Activated naive CD8-positive, alpha-beta T cell treated with anti-CD3 and anti-CD28 coated beads for 36 hours (primary cell): ENCODE measurements at places on chromosomes 1 and 21. TPM values are rescaled to one million over a fixed set of nuclear protein-coding genes. Genes with fewer than 3 reads are reported as not detected.

DNA sequence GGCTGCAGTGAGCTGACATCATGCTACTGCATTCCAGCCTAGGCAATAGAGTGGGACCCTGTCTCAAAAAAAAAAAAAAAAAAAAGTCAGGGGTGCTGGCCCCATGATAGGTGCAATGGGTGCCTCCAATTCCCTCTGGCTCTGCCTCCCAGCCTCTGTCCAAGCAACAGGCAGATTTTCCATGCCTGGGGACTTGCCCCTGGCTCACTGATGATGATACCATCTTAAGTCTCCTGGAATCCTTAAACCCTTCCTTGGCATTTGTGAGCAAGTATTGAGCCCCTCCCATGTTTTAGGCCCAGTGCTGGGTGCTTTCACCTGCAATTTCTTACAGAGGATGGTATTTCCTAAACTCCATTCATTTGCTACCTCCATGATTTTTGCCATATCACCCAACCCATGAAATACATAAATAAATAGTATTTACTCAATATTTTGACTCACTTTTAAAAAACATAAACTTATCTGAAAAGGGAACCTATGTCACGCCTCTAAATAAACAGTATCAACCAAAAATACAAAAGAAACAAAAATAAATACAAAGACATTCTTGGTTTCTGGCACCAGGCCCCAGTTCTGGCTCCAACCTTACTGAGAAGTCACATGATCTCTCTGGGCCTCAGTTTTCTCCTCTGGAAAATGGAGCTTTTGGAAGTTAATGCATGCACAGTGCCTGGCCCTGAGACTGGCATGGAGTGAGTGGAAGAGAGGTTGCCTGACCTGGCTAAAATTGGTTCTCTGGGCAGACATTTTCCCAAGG is 1.5 kb upstream of the ALPL start:
- peaks cover 4% of the 10 kb centered on the region for H3K4me1 ChIP-seq
- no peaks in the 10 kb centered on the region for H3K36me3 ChIP-seq
- no peak overlapping the region for H3K27ac ChIP-seq
- H3K4me3 ChIP-seq = no peak overlapping the region
- DNase-seq = no peak

DNA sequence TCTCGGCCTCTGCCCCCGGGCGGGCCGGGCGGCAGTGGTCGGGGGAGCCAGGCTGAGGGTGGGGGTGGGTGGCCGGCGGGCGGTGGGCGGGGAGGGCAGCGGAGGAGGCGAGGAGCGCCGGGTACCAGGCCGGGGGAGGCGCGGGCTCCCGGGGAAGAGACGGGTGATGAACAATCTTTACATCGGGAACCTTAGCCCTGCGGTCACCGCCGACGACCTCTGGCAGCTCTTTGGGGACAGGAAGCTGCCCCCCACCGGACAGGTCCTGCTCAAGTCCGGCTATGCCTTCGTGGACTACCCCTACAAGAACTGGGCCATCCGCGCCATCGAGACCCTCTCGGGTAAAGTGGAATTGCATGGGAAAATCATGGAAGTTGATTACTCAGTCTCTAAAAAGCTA is 112.5 kb downstream of the NBPF12 start:
- peaks cover 23% of the 10 kb centered on the region for H3K4me1 ChIP-seq
- no peak for DNase-seq
- no peak overlapping the region for H3K4me3 ChIP-seq
- H3K36me3 ChIP-seq = peaks cover 4% of the 10 kb centered on the region

- H3K4me3 ChIP-seq = peak overlapping the region; percentile 95
- H3K36me3 ChIP-seq = peaks cover 61% of the 10 kb centered on the region
- DNase-seq = peak; percentile 77
- H3K27me3 ChIP-seq = no peaks in the 10 kb centered on the region
Observed at GRCh38 chr1:8970870-8971337, 25.2 kb downstream of the CA6 start.

WDR64 gene
- total RNA-seq = not detected

- no peak overlapping the region for H3K4me3 ChIP-seq
- DNase-seq = peak; percentile 49
- no peak overlapping the region for H3K27ac ChIP-seq
Observed at GRCh38 chr1:9279172-9279840, 13.4 kb upstream of the SPSB1 start.

DNA sequence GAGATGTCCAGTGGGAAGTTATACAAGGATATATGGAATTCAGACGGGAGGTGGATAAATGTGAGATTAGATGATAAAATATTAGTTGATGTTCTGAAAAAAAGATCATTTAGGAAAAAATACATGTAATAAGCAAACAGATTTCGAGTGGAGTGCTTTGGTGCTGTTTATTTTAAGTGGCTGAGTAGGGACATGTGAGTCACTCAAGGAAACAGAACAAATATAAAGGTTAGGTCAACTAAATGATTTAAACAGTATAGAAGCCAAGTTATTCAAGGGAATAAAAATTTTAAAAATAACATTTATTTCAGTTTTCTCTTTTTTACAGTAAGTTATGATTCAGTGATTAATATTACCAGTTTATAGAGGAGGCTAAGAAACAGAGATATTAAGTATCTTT is 1046.7 kb upstream of the B3GALT2 start:
- no peak overlapping the region for H3K4me3 ChIP-seq
- H3K4me1 ChIP-seq = no peaks in the 10 kb centered on the region
- no peak for DNase-seq
- H3K27ac ChIP-seq = no peak overlapping the region

- H3K27me3 ChIP-seq = no peaks in the 10 kb centered on the region
- no peaks in the 10 kb centered on the region for H3K36me3 ChIP-seq
- no peak overlapping the region for H3K4me3 ChIP-seq
- DNase-seq = no peak
Observed at GRCh38 chr21:44984428-44984791, 44.6 kb downstream of the SLX9 start.

SVBP gene
- 13.7 TPM for total RNA-seq

DNA sequence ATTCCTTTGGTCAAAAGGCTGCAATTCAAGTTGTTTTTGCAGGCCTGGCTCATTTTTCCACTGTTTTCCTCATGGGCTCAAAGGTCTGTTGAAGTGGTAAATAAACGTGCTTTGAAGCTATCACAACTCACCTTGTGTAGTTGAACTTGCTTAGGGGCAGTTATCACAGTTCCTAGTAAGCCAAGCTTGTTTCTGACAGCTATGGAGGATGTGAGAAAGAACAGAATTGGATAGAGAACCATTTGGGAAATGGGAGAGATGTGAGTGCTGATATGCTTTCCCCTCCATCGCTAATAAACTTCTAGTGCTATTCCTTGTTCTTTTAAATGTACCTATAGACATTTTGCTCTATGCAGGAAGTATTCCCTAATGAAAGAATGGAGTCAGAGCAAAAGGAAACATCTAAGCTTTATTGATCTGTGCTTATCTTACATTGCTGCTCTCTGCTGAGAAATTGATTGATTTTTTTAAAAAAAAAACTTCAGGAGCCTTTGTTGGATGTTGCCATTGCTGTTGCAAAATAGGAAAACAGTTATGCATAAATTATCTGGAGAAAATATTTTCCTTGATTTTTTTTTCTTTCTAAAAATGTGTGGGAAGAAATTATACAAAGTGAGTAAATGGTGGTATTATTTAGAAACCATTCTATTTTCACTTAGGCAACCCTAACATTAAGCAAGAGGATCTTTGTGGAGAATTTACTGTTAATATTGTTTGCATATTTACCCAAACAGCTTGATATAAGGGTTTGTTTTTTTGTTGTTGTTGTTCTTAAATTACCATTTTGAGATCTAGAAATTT is 118.2 kb downstream of the MAGI3 start:
- no peaks in the 10 kb centered on the region for H3K27me3 ChIP-seq
- H3K36me3 ChIP-seq = no peaks in the 10 kb centered on the region
- no peaks in the 10 kb centered on the region for H3K4me1 ChIP-seq
- no peak for DNase-seq
- H3K27ac ChIP-seq = no peak overlapping the region

GRCh38 chr1:26084844-26085243 is 17.4 kb upstream of the TRIM63 start:
- no peaks in the 10 kb centered on the region for H3K36me3 ChIP-seq
- H3K27ac ChIP-seq = no peak overlapping the region
- no peak for DNase-seq
- peaks cover 25% of the 10 kb centered on the region for H3K27me3 ChIP-seq

LDLRAD1 gene
- total RNA-seq = not detected

GRCh38 chr1:116127123-116127847 is 16.1 kb downstream of the MAB21L3 start:
- no peak overlapping the region for H3K4me3 ChIP-seq
- H3K27ac ChIP-seq = no peak overlapping the region
- peaks cover 29% of the 10 kb centered on the region for H3K27me3 ChIP-seq
- no peak for DNase-seq
- H3K4me1 ChIP-seq = peaks cover 40% of the 10 kb centered on the region
- H3K36me3 ChIP-seq = no peaks in the 10 kb centered on the region

DNA sequence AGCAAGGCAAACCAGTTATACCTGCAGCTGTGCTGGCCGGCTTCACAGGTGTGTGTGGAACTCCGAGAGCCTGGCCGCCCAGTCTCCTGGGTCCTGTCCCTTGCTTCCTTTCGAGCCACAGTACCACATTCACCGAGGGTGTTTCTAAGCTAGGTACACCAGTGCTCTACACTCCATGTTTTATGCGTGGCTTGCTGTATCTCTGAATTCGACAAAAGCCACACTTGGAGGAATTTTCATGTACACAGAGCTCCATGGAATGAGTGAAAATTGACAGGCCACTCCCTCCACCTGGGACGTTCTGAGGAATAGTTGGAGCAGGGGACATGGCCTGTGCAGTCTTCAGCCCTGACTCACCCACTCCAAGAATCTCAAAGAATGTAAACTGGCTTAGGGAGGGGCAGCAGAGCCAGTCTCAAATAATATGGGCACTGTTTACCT is 14.0 kb downstream of the ETS2 start:
- no peak overlapping the region for H3K4me3 ChIP-seq
- DNase-seq = no peak

PGBD5 gene
- total RNA-seq = not detected

DNA sequence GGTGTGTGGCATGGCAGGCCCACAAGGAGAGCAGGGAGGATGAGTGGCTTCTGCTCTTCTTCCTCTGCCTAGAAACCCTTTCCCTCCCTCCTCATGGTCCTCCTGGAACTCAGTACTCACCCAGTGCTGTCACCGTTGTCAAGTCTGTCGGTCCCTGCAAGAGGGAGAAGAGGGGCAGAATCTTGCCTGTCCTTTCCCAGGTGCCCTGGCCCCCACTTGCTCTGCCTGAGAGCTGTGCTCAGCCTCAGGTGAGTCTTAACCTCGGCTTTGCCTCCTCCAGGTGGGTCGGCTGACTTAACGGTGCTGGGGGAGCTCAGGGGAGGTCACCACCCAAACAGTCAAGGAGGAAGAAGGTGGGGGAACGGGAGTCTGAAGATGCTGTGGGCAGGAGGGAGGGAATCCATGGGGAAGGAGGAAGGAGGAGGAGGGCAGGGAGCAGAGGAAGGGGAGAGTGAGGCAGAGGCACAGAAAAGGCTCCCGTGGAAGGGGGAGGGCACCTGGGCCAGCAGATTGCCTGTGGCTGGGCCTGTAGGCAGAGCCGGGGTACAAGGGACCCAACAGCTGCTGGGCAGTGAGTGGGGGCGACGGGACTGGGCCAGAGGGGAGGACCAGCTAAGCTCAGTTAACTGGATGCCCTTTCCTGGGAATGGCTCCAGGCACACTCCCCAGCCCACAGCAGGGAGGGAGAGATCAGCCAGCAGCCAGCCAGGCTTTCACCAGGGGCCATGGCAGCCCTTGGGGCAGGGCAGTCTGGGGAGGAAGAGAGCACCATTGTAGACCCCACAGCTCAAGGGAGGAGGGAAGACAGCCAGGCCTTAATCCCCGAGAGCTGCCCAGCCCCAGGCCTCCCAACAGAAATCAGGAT is 26.3 kb downstream of the CTNNBIP1 start:
- no peak for DNase-seq
- H3K27ac ChIP-seq = no peak overlapping the region
- peaks cover 16% of the 10 kb centered on the region for H3K4me1 ChIP-seq

DDX20 gene
- total RNA-seq = 21.8 TPM

GRCh38 chr1:10597492-10598388 is 123.0 kb downstream of the PEX14 start:
- H3K4me3 ChIP-seq = no peak overlapping the region
- H3K4me1 ChIP-seq = no peaks in the 10 kb centered on the region
- no peaks in the 10 kb centered on the region for H3K36me3 ChIP-seq
- no peak for DNase-seq
- H3K27ac ChIP-seq = no peak overlapping the region

KIRREL1 gene
- total RNA-seq = 0.16 TPM

GRCh38 chr1:88150330-88150729 is 533.7 kb upstream of the PKN2 start:
- H3K27me3 ChIP-seq = peaks cover 2% of the 10 kb centered on the region
- no peaks in the 10 kb centered on the region for H3K4me1 ChIP-seq
- no peak overlapping the region for H3K4me3 ChIP-seq
- no peak overlapping the region for H3K27ac ChIP-seq
- H3K36me3 ChIP-seq = no peaks in the 10 kb centered on the region

LEFTY1 gene
- 0.39 TPM for total RNA-seq

DNA sequence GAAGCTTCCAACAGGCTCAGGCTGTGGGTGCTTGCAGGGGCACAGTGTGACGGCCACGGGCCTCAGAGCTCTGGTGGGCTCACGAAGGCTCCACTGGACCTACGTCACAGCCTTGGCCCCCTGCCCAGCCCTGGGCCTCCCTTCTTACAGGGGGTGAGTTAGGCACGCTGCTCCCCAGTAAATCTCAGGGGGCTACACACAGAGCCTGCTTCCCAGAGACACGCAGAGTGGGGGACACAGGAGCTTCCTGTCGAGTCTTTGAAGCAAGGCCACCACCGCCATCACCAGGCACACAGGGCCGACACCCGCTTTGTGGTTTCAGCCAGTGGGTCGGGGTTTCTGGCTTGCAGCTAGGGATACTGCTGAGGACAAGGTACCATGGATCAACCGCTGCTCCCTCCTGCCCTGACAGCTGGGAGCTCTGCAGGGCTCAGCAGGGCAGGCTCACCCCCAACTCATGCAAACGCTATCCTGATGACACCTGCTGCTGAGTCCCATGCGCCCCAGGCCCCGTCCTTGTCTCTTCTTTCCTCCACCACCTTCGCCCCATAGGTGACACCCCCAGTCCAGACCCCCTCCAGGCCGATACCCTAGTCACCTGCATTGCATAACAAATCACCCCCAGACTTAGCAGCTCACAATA is 5.5 kb upstream of the CFAP410 start:
- H3K4me3 ChIP-seq = no peak overlapping the region
- no peak for DNase-seq
- H3K36me3 ChIP-seq = no peaks in the 10 kb centered on the region
- H3K27me3 ChIP-seq = peaks cover 11% of the 10 kb centered on the region
- no peak overlapping the region for H3K27ac ChIP-seq

- H3K27ac ChIP-seq = no peak overlapping the region
- no peak for DNase-seq
- peaks cover 24% of the 10 kb centered on the region for H3K27me3 ChIP-seq
- H3K36me3 ChIP-seq = no peaks in the 10 kb centered on the region
Observed at GRCh38 chr1:24118410-24119242, 6.7 kb upstream of the MYOM3 start.

GRCh38 chr1:201371276-201371675 is 6.2 kb downstream of the TNNT2 start:
- no peak overlapping the region for H3K27ac ChIP-seq
- H3K4me3 ChIP-seq = no peak overlapping the region
- no peaks in the 10 kb centered on the region for H3K36me3 ChIP-seq
- no peaks in the 10 kb centered on the region for H3K4me1 ChIP-seq
- H3K27me3 ChIP-seq = peaks cover 19% of the 10 kb centered on the region

GRCh38 chr1:70319750-70320149 is 34.8 kb downstream of the ANKRD13C start:
- no peak overlapping the region for H3K4me3 ChIP-seq
- H3K27me3 ChIP-seq = no peaks in the 10 kb centered on the region
- peaks cover 17% of the 10 kb centered on the region for H3K36me3 ChIP-seq

GRCh38 chr1:12343823-12344487 is 114.1 kb downstream of the VPS13D start:
- peaks cover 52% of the 10 kb centered on the region for H3K36me3 ChIP-seq
- no peak for DNase-seq
- peaks cover 70% of the 10 kb centered on the region for H3K4me1 ChIP-seq
- peak overlapping the region; percentile 97 for H3K27ac ChIP-seq
- H3K4me3 ChIP-seq = no peak overlapping the region
